ENCODE measurements at places on chromosomes 2 and 18.

DNA sequence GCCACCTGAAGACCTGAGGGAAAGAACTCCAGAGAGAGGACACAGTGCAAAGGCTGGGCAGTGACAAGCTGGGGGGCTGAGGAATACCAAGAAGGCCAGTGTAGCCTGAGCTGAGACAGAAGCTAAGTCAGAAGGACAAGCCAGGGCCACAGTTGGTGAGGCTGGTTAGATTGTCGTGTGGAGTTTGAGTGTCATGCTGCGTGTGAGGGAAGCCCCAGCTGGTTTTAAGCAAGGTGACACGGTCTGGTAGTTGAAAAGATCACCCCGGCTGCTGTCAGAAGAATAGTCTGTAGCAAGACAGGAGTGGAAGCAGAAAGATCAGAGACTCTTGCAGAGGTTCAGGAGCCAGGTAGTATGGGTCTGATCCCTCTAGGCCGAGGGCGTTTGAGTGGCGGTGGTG is 50.6 kb upstream of the RMDN2 start:
- no peak for DNase-seq

- DNase-seq, result no peak
These were observed 50.7 kb upstream of the HNRNPA3 start for GRCh38 chr2:177161741-177162460.

DNA sequence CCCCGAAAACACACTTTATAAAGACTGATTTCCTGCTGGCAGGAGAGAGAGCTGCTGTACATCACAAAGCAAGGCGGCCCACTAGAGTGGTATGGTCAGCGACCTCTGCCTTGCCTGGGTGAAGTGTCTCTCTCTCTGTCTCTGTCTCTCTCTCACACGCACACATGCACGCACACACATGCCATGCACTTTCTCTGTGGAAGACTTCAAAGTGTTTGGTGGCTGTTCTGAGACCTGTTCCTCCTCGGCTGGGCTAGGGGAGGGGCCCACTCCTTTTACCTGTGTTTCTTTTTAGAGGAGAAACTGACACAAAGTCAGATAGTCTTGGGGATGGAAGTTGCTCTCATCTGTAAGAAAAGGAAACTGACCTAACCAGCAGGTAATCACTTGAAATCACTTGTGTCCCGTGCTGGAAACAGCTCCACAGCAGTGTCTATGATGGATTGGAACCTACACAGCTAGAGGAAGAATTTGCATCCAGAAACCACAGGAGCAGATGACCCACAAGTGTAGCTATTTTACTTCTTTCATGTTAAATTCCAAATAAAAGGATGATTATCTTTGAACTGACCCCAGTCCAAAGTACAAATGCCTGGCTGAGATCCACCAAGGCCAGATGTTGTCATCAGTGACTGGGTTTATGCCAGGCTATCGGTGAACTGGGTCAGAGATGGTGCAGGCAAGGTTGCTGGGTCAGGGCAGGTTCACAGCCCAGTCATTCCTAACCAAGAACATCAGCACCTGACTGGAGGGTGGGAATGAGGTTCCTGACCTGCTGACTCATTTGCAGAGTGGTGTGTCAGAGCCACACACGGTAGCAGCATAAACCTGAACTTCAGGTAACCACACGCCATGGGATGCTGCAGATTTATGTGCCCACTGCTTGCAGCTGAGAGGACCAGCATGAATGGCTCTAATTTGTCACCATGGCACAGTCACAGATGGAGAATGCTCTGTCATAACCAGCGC is 63.0 kb downstream of the NPAS2 start:
- DNase-seq, result no peak

- no peak for DNase-seq
These were observed 2.1 kb downstream of the DOCK10 start for GRCh38 chr2:225040142-225040541.
